ENCODE measurements at places on chromosomes 16 and 17.

GRCh38 chr16:57377080-57377841 is 5.0 kb downstream of the CX3CL1 start:
- peak; percentile 69 for DNase-seq

DNA sequence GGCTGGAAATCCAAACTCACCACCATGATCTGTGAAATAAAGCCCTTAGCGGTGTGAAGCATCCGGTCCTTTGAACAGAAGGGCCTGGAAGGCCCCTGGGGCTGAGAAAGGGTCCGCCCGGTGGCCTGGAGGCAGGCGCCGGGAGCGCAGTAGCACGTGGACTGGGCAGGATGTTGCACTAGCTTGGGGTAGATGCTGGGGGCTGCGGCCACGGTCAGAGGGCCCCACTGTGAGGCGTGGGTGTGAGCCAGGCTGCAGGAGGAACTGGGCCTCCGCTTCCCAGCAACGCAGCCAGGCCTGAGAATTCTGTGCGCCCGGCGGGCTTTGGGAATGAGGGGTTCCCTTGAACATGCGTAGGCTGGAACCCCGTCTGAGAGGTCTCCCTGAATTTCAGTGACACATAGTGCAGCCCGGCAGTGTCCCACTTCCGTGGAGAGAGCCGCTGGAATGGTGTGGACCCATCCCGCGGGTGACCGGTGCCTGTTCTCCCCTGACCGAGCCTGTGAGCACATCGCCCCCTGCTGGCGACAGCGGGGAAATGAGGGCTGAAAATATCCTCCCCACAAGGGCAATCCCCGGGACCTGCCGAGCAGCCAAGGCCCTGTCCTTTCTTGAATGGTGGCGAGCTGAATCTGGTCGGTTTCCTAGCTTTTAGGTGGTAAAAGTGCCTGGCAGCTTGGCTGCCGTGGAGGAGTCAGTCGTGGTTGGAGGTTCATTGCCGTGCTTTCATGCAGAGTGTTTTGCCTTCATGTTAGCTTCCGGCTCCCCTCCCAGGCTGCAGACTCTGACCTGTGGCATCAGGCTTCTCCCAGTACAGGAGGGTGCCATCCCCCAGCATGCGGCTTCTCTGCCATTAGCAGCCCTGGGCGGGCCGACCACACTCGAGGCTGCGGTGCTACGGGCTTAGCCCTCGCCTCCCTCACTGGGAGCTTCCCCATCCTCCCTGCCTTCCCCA is 43.8 kb downstream of the DNAJA2 start:
- DNase-seq = peak; percentile 21

GRCh38 chr17:17793378-17794214 is 43.2 kb downstream of the SREBF1 start:
- no peak for DNase-seq

DNA sequence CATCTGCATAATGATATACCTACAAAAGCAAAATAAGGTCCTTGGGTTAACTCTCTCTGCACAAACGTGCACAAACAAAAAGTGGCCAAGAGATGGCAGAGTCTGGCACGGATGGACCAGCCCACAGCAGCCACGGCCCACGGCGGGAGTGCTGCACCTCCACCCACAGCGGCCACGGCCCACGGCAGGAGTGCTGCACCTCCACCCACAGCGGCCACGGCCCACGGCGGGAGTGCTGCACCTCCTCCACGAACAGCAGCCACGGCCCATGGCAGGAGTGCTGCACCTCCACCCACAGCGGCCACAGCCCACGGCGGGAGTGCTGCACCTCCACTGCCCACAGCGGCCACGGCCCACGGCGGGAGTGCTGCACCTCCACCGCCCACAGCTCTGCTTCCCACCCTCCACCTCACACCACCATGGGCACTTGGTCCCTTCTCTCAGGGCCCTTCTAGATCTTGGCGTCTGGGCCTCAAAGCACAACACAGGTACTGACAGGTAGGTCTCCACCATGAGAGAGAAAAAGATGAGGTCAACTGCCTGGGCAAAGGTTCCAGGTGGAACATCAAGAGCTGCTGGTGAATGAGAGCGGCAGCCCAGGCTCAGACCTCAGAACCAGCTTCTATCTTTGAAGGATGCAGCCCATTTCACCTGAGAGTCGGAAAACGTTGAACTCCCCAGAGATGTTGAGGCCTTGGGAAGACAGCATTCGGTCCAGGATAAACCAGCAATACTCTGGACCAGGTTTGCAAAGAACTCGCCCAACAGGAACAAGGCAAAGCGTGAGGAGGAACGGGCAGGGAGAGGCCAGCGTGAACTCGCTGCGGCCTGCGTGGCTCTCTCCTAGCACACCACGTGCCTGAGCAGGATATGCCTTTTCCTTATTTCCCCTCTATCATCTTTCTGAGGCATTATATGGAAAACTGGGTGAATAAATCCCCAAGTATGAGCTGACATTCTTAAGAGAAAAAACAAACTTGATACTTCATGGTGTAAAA is 124.5 kb downstream of the ZNF778 start:
- DNase-seq = no peak

- DNase-seq = peak; percentile 82
Observed at GRCh38 chr17:44968225-44969143, at the start of gene C1QL1. C1QL1 (minus strand) TSS chr17:44968303; CDS start chr17:44968048, 255 bp downstream.

DNA sequence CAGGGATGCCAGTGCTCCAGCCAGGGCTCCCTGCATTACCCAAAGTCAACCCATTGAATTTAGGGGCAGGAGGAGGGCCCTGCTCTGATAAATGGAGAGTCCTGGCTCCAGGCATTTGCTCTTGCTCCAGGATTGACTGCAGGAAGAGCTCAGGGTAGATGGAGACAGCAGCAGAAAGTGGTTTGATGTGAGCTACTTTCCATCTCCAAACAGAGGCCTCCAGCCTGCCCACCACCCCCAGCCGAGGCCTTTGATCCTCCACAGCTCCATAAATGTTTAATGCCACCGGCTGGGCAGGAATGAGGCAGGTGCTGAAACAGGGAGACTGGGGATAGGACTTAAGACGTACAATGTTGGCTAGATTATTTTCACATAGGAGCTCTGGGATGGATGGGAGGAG is 4.3 kb upstream of the SEZ6 start:
- no peak for DNase-seq

DNA sequence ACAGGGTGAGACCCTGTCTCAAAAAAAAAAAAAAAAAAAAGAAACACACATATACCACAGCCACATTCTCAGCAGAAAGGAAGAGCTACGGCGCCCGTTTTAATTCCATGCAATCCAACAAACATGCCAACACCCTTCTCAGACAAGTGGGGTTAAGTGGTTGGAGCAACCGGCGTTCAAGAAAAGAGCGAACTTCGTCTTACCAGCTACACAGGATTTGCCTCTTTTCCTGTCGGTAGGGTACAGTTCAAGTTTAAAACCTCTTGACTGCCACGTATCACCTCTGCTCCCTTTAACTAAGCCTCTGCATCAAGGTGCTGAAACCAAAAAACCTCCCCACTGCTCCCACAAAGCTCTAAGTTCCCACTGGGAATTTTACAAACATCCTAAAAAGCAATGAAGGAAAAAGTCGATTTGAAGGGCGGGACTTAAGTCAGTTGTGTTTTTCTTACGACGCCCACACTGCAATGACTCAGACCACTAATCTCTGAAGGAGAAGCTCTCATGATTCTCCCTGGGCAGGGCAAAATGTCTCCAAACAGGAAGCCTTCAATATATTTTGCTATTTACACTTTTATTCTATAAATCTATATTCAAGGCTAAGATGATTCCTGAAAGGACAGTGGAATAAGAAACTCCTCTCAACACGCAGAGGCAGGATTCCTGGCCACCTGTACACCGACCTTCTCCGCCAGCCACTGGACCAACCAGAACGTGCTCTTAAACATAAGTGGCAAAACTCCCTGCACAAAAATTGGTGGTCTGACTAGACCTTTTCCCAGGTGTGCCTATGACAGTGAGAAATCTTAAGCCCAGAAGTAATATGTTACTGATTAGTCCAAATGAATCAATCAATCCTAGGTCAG is 18.8 kb downstream of the SRP68 start:
- peak; percentile 23 for DNase-seq

DNA sequence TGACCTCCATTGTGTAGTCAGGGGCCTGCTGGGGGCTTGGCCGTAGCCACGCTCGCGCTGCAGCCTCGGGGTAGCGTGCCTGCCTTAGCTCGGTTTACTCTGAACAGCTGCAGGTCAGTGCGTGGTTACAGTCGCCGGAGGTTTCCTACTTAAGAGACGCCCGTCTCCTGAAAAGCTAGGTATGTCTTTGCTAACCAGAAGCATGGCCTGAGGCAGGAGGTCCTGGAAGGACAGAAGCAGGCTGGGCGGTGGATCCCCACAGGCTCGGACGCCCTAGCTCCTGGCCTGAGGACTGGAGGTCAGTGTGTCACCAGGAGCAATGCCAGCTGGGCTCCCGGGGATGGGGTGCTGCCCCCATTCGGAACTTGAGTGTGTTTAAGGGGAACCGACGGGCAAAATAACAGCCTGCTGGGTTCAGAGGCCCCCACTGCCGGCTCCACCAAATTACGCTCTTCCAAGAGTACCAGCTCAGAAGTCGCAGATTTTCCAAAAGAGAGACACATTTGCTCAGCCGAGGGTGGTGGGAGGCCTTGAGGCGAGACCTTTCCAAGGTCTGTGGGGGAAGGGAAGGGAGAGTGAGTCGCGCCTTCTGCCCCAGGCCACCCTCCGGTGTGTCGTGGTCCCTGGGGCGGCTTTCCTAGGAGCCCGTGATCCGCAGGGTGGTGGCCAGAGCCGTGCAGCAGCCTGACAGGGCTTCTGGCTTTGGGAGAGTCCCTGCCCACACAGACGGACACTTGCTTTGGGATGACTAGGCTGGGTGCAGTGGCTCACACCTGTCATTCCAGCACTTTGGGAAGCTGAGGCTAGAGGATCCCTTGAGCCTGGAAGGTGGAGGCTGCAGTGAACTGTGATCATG is 3.9 kb upstream of the GNG13 start:
- DNase-seq = no peak

- DNase-seq = peak; percentile 37
Observed at GRCh38 chr17:67386965-67387551, 10.0 kb downstream of the PITPNC1 start.

- no peak for DNase-seq
Observed at GRCh38 chr17:42178817-42179216, 2.1 kb downstream of the KCNH4 start.

DNA sequence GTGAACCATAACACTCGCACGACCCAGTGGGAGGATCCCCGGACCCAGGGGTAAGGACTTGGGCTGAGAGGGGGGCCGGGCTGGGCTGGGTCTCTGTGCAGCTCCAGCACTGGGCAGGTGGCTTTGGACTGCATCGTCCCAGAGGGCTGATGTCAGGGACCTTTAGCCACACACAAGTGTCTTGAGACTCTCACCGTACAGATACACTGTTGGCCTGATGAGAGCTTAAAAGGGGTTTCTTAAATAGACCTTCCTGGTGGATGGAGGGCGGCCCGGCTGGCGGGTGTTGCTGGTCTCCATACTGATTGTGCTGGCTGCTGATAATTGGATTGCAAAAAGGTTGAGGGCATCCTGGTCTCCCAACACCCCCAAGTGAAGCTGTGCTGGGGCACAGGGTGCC is 21.7 kb upstream of the CLEC18A start:
- no peak for DNase-seq

- peak; percentile 79 for DNase-seq
Observed at GRCh38 chr17:1908699-1909309, 79.0 kb downstream of the RPA1 start.

DNA sequence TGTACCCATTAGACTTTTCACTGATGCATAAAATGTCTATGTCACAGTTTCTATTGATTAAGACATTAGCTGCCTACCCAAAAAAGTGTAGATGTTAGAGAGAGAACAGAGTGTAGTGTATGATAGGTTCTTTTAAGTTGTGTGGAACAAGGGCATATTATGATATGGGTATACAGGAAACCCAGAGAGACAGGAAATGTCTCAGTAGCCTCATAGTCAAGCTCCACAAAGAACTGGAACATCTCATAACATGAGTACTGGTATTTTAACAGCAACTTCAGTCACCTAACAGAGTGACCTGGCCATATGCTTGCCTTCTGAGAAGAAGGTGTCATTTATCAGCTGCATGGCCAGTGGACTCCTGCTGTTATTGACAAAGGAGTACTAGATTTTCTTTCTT is 128.1 kb downstream of the RGS9 start:
- DNase-seq = no peak

DNA sequence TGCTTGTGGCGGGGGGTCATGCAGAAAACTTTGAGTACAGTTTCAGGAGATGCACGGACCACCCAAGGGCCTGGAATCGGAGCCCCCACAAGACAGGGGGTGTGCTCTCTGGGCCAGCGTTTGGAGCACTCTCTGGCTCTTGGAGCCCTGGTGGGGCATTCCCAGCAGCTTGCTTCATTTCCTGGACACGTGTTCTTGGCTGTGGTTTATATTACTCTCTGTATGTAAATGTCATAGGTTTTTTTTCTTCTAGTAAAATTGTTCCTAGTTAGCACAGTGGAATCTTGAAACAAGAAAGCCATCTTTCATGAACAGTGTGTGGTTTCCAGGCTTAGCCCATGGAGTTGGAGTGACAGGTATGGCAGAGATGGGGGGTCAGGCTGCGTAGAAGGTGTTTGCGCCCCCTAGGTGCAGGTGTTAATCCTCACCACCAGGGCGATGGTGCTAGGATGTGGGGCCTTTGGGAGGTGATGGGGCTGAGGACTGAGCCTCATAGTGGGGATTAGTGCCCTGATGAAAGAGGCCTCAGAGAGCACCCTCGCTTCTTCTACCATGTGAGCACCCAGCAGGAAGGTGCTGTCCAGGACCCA is 79.8 kb downstream of the JPH3 start:
- peak; percentile 13 for DNase-seq

GRCh38 chr16:30786936-30787612 is at the start of gene ZNF629:
ZNF629 (minus strand) TSS chr16:30787205; CDS start chr16:30784482, 2,723 bp downstream.
- peak; percentile 67 for DNase-seq

DNA sequence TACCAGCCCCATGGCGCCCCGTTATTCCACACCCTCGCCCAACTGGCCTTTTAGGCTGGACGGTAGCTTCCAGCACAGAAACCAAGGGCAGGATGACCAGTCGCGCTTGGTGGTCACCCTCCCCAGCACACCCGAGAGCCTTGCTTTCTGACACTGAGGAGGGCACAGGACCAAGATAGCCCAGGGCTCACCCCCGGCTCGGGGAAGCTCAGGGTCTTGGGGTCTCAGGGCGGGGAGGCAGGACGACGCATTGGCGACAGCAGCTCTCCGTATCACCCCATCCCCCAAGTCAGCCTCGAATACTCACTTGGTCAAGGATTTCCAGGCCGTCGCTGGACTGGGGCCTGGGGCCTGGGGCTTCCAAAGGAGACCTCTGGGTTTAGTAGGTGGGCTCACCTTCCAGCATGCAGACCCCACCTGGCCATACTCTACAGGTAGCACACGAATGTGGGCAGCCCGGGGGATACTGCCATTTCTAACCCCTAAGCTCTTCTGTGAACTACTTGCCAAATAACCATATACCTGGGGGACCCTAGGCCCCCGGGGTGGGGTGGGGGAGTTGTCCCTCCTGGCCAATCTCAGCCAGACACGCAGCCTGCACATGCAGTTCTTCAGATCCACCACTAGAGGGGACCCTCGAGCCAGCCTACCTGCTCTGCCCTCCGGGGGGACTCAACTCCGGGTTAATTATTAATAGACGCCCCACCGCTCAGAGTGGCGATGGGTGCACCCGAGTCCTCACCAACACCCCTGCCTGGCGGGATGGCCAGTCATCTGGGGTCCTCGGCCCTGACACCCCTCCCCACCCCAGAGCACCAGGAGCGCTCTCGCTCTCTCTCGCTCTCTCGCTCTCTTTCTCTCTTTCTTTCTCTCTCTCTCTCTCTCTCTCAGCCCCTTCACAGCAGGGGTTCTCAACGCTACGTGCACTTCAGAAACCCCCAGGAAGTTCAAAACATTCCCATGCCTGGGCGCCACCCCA is 30.0 kb downstream of the TBC1D16 start:
- peak; percentile 49 for DNase-seq

GRCh38 chr17:28940675-28941074 is 10.6 kb downstream of the PHF12 start:
- DNase-seq = no peak
